ENCODE measurements at places on chromosomes 4 and X. TPM values are rescaled to one million over a fixed set of nuclear protein-coding genes. Genes with fewer than 3 reads are reported as not detected.
A peak's percentile ranks its signal among the peaks of the same experiment; 100 is the strongest.

GRCh38 chr4:150173982-150174398 is 95.7 kb downstream of the DCLK2 start:
- H3K27ac ChIP-seq = no peak overlapping the region
- no peaks in the 10 kb centered on the region for H3K36me3 ChIP-seq
- H3K27me3 ChIP-seq = no peaks in the 10 kb centered on the region
- DNase-seq = no peak
- peaks cover 46% of the 10 kb centered on the region for H3K4me1 ChIP-seq

- no peak overlapping the region for H3K4me3 ChIP-seq
- no peaks in the 10 kb centered on the region for H3K36me3 ChIP-seq
- no peaks in the 10 kb centered on the region for H3K4me1 ChIP-seq
- DNase-seq = no peak
- H3K27me3 ChIP-seq = no peaks in the 10 kb centered on the region
- no peak overlapping the region for H3K27ac ChIP-seq
Measured at GRCh38 chr4:40825014-40825838, 75.5 kb downstream of the NSUN7 start.

DNA sequence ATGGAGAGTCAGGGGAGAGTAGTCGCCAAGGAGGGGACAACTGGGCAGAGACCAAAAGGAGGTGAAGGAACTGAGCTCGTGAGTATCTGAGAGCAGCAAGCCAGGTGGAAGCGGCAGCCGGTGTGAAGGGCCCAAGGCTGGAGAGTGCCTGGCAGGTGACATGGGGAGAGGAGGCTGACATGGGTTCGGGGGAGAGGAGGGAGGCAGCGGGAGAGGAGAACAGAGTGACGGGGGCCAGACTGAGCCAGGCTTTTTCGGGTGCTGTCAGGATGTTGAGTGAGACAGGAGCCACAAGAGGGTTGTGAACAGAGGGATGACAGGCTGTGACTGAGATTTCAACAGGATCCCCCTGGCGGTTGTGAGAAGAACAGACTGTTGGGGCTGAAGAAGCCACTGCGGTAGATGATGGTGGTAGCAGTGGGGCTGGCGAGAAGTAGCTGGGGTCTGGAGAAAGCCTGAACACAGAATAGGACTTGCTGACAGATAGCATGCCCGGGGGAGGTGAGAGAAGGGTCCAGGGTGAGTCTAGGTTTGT is 5.7 kb downstream of the ELK1 start:
- peaks cover 17% of the 10 kb centered on the region for H3K36me3 ChIP-seq
- peak; percentile 71 for DNase-seq
- H3K4me3 ChIP-seq = no peak overlapping the region
- no peak overlapping the region for H3K27ac ChIP-seq

DNA sequence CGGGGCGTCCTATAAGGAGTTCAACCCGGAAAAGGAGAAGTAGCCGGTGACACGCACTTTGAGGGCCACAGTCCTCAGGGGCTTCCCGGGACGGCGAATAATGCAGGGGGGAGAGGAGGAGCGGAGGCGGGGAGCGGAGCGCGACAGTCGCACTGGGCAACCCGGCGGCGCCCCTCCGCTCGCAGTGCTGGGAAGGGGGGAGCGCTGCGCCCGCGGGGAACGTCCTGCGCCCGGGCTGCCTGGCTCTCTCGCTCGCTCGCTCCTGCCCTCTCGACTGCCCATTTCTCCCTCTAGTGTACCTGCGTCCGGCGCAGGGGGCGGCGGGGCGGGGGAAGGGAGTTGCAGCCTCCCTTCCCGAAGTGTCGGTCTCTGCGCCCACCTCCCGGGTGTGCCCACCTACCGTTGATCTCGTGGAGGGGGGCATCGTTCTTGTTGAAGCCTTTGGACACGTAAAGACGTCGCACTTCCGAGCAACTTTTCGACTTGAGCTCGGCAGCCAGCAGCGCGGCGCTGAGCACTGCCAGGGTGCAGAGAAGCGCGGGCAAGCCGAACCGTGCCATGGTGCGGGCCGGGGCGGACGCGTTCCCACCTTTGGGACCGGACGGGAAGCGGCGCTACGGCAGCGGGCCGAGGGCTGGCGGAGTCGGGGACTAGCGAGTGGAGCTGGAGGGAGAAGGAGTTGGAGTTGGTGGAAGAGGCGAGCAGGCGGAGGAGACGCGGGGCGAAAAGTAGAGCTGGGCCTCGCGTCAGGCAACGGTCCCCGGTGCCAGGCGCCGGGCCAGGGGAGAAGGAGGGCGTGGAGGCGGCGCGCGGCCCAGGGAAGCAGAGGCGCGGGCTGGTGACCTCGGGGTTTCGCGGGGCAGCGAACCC is 648 bp downstream of the GPC4 start:
- peak overlapping the region; percentile 65 for H3K4me3 ChIP-seq
- peak; percentile 22 for DNase-seq
- H3K4me1 ChIP-seq = peaks cover 5% of the 10 kb centered on the region
- H3K36me3 ChIP-seq = no peaks in the 10 kb centered on the region
- H3K27me3 ChIP-seq = no peaks in the 10 kb centered on the region

- no peak overlapping the region for H3K27ac ChIP-seq
- H3K27me3 ChIP-seq = no peaks in the 10 kb centered on the region
- H3K4me3 ChIP-seq = no peak overlapping the region
Measured at GRCh38 chr4:151031831-151032605, 16.9 kb upstream of the LRBA start.

GRCh38 chr4:147578051-147578476 is 39.1 kb upstream of the TMEM184C start:
- no peaks in the 10 kb centered on the region for H3K36me3 ChIP-seq
- H3K27me3 ChIP-seq = no peaks in the 10 kb centered on the region
- H3K4me3 ChIP-seq = no peak overlapping the region
- H3K27ac ChIP-seq = no peak overlapping the region
- H3K4me1 ChIP-seq = no peaks in the 10 kb centered on the region
- no peak for DNase-seq

GRCh38 chr4:48654015-48654664 is 125.9 kb downstream of the FRYL start:
- peak; percentile 22 for DNase-seq

DNA sequence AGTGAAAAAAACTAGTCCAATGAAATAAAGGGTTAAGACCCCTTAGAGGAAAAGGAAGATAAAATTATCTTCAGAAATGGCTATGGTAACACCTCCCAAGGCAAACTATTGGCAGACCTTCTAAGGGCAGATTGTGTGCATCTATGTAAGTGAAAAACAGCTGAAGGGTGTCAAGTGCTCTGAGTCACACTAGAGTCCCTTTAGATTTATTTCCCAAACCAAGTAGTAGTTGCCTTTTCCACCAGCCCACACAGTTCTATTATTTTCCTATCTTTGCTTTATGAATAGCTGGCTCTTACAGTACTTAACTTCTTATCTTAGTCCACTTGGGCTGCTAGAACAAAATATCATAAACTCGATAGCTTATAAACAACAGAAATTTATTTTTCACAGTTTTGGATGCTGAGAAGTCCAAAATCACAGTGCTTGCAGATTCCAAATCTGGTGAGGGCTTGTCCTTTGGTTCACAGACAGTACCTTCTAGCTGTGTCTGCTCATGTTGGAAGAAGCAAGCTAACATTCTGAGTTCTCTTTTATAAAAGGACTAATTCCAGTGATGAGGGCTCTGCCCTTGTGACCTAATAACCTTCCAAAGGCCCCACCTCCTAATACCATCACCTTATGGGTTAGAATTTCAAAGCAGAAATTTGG is 143.6 kb downstream of the GRID2 start:
- H3K27ac ChIP-seq = no peak overlapping the region
- no peak for DNase-seq
- H3K4me3 ChIP-seq = no peak overlapping the region

DNA sequence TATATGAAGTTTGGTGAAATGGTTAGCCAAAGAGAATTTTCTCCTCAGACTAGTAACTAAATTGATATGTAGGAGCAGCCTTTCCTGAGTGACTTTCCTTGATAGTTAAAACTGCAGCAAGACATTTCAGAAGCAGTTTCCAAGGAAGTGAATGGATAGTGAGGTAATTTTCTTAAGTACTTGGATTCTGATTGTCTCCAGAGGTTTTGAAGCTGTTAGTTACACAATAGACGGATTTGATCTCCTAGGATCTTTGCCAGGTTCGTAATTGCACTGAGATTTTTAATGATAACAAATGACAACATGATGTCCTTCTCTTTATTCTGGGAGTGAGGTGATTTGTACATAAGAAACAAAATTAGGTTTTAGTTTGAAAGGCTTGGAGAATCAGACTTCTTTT is 29.2 kb downstream of the PRRG1 start:
- no peak overlapping the region for H3K27ac ChIP-seq
- H3K36me3 ChIP-seq = no peaks in the 10 kb centered on the region
- no peaks in the 10 kb centered on the region for H3K4me1 ChIP-seq
- no peaks in the 10 kb centered on the region for H3K27me3 ChIP-seq

DNA sequence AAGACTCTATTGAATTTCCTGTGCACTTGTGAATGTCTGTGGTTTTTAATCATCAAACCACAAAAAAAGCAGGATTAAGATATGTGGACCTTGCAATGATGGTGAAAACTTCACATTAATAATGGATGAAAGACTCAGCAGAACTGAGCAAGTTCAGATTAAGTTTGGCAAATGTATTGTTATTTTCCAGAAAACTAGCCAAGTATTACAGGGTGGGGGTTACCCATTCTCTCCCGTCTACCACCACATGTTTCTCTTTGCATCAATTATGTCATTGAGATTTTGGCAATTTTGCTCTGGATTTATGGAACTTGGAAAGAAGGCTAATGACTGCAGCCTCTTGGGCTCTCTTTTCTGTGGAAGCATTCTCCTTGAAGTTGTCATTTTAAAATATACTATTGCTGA is 577.1 kb downstream of the ANKRD50 start:
- H3K4me1 ChIP-seq = no peaks in the 10 kb centered on the region
- DNase-seq = peak; percentile 14
- H3K4me3 ChIP-seq = no peak overlapping the region
- no peak overlapping the region for H3K27ac ChIP-seq
- H3K36me3 ChIP-seq = no peaks in the 10 kb centered on the region
- H3K27me3 ChIP-seq = no peaks in the 10 kb centered on the region

- H3K4me3 ChIP-seq = no peak overlapping the region
- H3K27ac ChIP-seq = no peak overlapping the region
- H3K36me3 ChIP-seq = no peaks in the 10 kb centered on the region
- no peak for DNase-seq
Measured at GRCh38 chrX:11967986-11968869, 170.0 kb upstream of the FRMPD4 start.

DNA sequence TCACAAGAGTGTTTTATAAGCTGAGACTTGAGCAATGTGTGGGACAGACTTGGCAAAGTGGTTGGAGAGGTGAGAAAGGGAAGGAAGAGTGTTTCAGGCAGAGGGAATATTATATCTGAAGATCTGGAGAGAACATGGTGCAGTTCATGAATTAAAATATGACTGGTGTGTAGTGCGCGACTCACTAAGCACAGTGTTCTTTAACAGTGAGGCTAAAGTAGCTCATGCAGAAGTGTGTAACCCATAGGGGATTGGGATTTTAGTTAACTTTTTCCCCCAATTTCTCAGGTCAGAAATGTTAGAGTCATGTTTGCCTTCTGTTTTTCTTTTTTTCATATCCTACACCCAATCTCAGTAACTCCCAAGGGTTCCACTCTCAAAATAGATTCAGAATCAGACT is 9.7 kb downstream of the MTHFD2L start:
- H3K4me3 ChIP-seq = no peak overlapping the region
- no peaks in the 10 kb centered on the region for H3K27me3 ChIP-seq
- no peaks in the 10 kb centered on the region for H3K4me1 ChIP-seq
- H3K27ac ChIP-seq = no peak overlapping the region

DNA sequence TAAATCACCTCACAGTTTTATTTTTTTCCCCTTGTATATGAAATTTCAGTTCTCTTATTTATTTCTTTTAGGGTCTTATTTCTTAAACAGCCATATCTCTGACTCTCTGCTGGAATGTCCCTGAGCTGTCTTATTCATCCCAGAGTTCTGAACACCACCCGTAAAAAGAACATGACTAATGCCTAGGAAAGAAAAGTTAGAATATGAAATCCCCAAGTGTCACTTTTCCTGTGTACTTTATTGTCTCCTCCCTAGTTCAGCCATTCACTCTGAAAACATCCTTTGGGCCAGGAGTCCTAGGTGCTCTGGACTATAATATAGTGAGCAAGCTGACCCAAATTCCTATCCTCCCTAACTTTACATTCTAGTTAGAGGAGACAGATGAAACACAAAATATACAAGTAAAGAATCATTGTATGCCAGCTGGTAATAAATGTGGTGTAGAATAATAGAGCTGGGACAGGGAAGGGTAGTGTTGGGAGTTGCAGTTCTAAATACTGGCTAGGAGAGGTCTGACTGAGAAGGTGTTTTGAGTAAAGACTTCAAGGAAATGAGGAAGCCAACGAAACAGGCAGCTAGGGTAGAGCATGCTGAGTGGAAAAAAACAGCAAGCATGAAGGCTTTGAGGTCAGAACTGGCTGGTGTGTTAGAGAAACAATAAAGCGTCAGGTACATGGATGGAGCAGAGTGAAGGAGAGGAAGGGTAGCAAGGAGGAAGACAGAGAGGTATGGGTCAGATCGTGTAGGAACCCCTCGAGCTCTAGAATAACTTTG is 40.6 kb upstream of the FTHL17 start:
- peaks cover 4% of the 10 kb centered on the region for H3K27me3 ChIP-seq
- no peaks in the 10 kb centered on the region for H3K4me1 ChIP-seq
- no peak overlapping the region for H3K4me3 ChIP-seq
- no peak overlapping the region for H3K27ac ChIP-seq

GRCh38 chr4:176189891-176190795 is 5.2 kb downstream of the SPATA4 start:
- no peak for DNase-seq
- no peak overlapping the region for H3K27ac ChIP-seq
- H3K4me3 ChIP-seq = no peak overlapping the region
- no peaks in the 10 kb centered on the region for H3K4me1 ChIP-seq
- no peaks in the 10 kb centered on the region for H3K27me3 ChIP-seq

DNA sequence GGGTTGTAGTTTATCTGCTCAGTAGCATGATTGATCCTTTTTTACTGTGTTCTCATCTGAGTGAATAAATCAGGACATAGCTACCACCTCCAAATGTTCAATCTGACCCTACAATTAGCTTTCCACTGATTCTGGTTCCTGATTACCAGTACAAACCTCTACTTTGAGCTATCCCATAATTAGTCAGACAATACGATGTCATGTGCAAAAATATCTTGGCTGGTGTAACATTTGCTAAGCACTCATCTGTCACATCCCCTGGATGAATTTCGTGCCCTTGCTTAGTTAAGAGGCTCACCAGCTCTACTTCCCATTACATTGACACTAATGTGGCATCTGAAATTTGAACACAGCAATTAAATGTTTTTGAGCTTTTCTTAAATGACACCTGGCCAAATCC is 1101.0 kb upstream of the PCDH7 start:
- H3K27me3 ChIP-seq = no peaks in the 10 kb centered on the region
- no peaks in the 10 kb centered on the region for H3K4me1 ChIP-seq
- H3K27ac ChIP-seq = no peak overlapping the region
- no peak for DNase-seq
- H3K36me3 ChIP-seq = no peaks in the 10 kb centered on the region
- H3K4me3 ChIP-seq = no peak overlapping the region

IGSF1 gene
- not detected for total RNA-seq

CSAG2 gene
- total RNA-seq = not detected

SH3D19 gene
- total RNA-seq = 0.86 TPM

SSX4B gene
- total RNA-seq = not detected

TREX2 gene
- total RNA-seq = 0.77 TPM

IL1RAPL2 gene
- total RNA-seq = not detected

HDAC8 gene
- total RNA-seq = 30.6 TPM

RTL3 gene
- not detected for total RNA-seq

GPR143 gene
- total RNA-seq = 0.50 TPM
